ENCODE measurements at places on chromosomes 1 and 21. TPM values are rescaled to one million over a fixed set of nuclear protein-coding genes. Genes with fewer than 3 reads are reported as not detected.

DNA sequence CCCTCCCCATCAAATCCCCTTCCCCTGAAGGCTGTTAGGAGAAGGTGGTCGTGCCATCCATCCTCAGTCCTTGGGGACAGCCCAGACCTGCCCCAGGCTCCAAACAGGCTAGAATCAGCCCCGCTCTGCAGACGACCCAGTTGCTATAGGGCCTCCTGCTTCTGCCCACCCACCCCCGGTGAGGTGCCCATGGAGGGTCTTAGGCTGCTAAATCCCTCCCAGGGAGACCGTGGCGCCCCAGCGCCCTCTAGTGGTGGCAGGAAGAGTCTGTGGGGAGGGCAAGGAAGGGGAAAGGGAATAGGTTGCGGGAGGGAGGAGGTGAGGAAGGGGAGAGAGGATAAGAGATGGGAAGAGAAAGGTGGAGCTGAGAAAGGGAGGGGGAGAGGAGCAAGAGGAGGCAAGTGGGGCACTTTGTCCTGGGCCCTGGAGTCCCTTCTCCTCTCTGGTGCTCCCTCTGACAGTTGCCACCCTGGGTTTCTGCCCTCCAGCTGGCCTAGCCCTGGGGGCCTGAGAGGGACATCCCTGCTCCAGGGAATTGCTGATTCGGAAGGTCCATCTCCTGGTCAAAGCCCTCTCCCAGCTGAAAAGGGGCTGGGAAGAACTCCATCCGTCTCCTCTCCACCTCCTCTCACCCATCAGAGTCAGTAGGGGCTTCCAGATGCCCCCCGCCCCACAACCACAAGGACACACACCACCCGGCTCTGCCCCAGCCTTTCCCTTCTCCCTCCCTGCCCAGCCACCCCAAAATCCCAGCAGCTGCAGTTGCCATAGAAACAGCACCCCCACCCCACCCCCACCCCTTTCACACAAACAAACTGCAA, 55.4 kb downstream of the CAMK2N1 start:
- no peaks in the 10 kb centered on the region for H3K4me1 ChIP-seq
- H3K36me3 ChIP-seq = no peaks in the 10 kb centered on the region
- H3K4me3 ChIP-seq = no peak overlapping the region
- H3K27me3 ChIP-seq = peaks cover 23% of the 10 kb centered on the region
- peak; percentile 11 for DNase-seq
- no peak overlapping the region for H3K27ac ChIP-seq

TNFRSF8 gene
- polyA plus RNA-seq = not detected

DNA sequence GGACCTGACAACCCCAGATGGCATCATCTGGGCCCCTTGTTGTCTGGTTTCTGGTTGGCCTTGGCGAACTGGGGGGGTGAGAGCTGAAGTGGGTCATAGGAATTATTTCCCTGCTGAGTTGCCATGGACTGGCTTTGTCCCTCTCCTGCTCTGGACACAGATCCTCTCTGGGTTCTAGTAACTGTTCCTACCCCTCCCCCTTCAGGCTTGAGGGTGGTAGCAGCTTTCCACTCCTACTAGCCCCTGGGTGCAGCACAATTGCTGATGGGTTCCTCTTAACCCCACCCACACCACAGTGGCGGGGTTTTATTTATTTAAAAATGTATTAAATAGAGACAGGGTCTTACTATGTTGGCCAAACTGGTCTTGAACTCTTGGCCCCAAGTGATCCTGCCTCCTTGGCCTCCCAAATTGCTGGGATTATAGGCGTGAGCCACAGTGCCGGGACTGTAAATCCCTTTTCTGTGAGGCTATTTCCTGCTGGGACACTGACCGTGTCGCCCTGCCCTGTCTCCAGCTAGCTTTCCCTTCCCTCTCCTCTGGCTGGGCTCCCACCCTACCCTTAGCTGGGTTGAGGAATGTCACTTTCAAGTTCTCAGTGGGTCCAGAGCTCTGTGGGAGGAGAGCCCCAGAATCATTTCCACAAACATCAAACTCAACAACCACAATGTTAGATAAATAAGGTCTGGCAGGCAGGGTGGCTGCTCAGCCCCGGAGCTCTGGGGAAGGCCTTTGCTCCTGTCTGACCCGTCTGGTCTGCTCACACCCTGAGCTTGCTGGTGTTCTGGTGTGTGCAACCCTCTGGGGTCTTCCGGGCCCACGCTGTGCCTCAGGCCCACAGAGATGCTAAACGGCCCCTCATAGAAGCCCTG, 112.7 kb upstream of the WNT4 start:
- no peak overlapping the region for H3K4me3 ChIP-seq
- H3K27me3 ChIP-seq = peaks cover 3% of the 10 kb centered on the region
- DNase-seq = no peak
- H3K4me1 ChIP-seq = no peaks in the 10 kb centered on the region
- no peaks in the 10 kb centered on the region for H3K36me3 ChIP-seq

DNA sequence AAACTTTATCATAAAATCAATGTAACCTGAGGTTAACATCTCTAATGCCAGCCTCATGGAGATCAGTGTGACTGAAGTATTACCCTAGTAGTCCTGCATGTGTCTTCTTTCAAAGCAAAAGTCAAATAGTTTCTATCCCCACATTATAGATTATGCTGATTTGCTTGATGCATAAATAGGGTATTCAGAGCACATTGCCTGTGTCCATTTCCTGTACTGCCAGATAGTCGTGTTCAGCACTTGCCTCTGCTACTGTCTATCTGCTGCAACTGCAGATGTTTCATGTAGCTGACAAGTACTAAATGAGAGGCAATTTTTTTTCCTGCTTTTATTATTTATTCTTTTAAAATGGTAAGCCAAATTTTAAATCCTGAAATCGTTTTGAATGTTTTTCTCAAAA, 348.7 kb downstream of the CHRM3 start:
- no peak for DNase-seq
- no peak overlapping the region for H3K27ac ChIP-seq
- no peaks in the 10 kb centered on the region for H3K36me3 ChIP-seq
- no peaks in the 10 kb centered on the region for H3K27me3 ChIP-seq

TNNI3K gene
- not detected for polyA plus RNA-seq
